ENCODE measurements at places on chromosomes 3 and 15.

GRCh38 chr3:29279286-29279685 lies 1.6 kb upstream of the RBMS3 start:
- DNase-seq = no peak

- no peak for DNase-seq
Measured at GRCh38 chr3:61527011-61527410, 34.4 kb upstream of the PTPRG start.

- no peak for DNase-seq
Measured at GRCh38 chr3:196639483-196640296, at the start of gene NRROS. TSS of gene NRROS (plus strand) at chr3:196639694. CDS start at chr3:196654540, 14,846 bp downstream.

- no peak for DNase-seq
Measured at GRCh38 chr3:156760333-156760732, 65.8 kb upstream of the LEKR1 start.

DNA sequence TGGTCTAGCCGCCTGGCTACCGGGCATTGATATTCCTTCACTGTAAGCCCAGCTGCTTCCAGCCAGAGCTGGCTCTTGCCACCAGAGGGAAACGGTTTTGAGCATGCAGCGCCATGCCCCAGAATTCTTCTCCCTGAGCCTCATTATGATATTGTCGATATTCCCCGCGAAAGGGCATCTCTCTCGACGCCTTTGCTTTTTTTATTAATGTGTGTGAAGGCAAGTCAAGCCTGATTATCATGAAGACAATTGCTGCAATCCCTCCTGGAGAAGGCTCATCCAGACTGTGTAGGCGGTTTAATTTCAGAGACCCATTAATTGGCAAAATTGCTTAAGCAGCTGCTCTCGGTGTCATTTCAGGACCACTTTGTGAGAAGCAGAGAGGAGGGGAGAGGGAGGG lies 321.2 kb upstream of the TLE3 start:
- no peak for DNase-seq

DNA sequence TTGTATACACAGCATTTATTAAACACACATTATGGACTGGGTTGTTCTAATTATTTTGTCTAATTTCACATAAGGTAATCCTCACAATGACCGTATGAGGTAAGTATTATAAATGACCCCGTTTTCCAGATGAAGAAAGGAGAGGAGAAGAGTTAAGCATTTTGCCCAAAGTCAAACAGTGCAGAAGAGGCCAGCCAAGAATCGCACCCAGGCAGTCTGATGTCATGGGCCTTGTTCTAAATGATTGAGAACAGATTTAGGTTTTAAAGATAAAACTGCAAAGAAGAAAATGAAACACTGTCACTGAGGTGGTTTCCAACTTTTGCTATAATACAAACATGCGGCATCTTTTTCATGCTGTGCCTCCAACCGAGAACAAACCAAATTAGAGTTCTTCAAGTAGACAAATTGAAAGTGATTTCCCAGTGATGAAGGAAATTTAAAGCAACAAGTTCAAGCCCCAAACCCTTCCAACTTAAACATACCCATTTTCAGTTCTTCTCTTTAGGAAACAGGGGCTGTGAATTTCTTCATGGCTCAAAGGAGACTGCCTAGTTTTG lies 155.3 kb downstream of the THRB start:
- peak; percentile 70 for DNase-seq

GRCh38 chr3:52243791-52244628 lies 1.5 kb upstream of the PPM1M start:
- no peak for DNase-seq

DNA sequence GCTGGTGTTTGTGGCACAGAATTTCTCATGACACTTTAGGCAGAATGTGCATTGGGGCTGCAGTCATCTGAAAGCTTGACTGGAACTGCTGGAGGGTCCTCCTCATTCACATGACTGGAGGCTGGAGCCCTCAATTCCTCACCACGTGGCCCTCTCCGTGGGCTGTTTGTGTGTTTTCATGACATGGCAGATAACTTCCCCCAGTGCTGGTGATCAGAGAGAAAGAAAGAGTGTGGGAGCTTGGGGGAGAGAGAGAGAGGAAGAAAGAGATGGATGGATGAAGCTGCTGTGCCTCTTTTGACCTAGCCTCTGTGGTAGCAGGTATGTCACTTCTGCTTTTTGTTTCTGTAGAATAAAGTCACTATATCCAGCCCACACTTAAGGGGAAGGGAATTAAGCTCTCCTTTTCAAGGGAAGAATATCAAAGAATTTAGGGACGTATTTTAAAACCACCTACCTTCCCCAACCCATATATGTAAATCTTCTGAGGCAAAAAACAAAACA lies 169.6 kb upstream of the IL12A start:
- no peak for DNase-seq

- no peak for DNase-seq
Measured at GRCh38 chr3:100043271-100043670, 71.0 kb downstream of the FILIP1L start.

DNA sequence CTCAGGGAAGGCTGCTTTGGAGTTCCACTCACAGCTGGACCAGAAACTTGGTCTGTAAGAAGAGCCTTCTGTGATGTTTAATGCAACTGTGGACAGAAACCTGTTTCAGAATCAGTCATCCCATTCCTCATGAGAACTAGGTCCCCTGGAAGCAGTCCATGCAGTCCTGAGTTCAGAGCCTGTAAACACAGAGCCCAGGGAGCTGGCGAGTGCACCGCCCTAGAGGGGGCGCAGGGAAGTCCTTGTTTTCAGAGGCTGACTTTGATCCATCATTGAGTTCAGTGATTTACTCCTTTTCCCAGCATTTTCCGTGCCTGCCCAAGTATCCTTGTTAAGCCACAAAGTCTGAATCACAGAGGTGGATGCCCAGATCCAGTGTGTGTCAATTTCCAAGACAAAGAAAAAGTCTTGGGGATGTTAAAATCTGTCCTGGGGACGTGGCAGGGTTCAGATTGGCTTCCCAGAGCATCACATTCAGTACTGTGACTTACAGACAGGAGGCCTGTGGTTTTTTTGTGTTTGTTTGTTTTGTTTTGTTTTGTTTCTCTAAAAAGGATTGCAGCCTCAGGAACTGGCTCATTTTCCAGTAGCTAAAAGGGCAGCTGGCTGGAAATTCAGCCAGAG lies 9.8 kb upstream of the TXNRD3 start:
- no peak for DNase-seq

GRCh38 chr3:35263477-35263876 lies 375.8 kb upstream of the ARPP21 start:
- DNase-seq = no peak

GRCh38 chr15:28962851-28963710 lies 77.3 kb downstream of the APBA2 start:
- DNase-seq = no peak
